ENCODE measurements at places on chromosomes 7 and 10. TPM values are rescaled to one million over a fixed set of nuclear protein-coding genes. Genes with fewer than 3 reads are reported as not detected.

DNA sequence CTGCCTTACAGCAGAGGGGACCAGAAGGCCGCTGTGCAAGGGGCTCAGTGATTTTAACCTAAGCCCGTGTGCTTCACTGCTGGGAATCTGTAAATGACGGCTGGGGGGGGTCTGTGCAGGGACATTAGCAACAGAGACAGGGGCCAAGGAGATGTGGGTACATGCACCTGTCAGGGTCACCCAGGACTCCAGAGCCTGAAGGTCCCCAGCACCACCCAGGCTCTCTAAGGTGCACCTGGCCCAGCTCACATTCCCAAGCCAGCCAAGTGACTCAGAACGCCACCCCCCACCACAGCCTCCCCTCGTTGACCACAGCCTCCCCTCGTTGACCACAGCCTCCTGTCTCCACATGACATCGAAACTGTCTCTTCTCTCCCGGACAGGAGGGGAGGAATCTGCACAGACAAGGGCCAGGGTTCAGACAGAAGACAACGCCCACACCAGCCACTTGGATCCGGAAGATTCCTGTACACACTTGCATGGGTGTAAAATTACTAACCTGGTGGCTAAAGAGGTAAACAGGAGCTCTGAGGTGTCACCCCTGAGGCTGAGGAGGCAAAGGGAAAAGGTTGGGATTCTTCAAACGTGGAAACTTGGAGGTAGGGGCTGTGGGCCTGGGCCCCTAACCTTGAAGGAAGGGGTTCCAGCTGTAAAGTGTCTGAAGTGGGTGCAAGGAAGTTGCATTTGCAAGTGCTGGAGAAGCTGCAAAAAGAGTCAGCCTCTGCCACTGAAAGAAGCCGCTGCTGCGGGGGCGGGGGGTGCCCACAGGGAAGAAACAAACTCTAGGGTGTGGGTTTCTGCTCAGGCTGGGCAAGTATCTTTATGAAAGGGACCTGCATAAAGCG, 27.0 kb downstream of the CALML3 start:
- peaks cover 29% of the 10 kb centered on the region for H3K4me1 ChIP-seq
- DNase-seq: peak; percentile 45
- H3K27me3 ChIP-seq: no peaks in the 10 kb centered on the region
- no peak overlapping the region for H3K27ac ChIP-seq
- no peak overlapping the region for H3K4me3 ChIP-seq
- H3K36me3 ChIP-seq: no peaks in the 10 kb centered on the region

The ADRA2A gene
- total RNA-seq: 0.28 TPM

The PNLIPRP1 gene
- total RNA-seq: not detected

DNA sequence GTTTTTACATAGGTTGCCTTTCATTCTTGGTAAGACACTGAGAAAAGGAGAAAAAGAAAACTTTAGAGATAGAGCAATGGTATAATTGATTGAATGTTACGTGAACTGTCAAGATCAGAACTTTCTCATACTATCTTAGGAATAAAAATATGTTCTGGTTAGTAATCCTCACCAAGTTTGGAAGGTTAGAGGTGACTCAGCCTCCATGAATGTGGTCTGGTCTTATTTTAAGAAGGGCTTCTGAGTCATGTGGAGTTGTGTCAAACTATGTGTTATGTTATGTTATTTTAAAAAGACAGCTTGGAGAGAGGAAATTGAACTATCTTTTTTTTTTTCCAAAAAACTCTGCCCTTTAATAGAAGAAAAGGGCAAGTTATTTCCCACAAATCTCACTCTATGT, 458.6 kb upstream of the KLF6 start:
- no peaks in the 10 kb centered on the region for H3K36me3 ChIP-seq
- no peaks in the 10 kb centered on the region for H3K4me1 ChIP-seq
- H3K27ac ChIP-seq: no peak overlapping the region
- no peak overlapping the region for H3K4me3 ChIP-seq

Data from natural killer cell (primary cell).